ENCODE measurements at places on chromosomes 6 and 20.

- DNase-seq, result peak; percentile 14
These were observed 14.8 kb upstream of the FAM83C start for GRCh38 chr20:35306931-35307517.

DNA sequence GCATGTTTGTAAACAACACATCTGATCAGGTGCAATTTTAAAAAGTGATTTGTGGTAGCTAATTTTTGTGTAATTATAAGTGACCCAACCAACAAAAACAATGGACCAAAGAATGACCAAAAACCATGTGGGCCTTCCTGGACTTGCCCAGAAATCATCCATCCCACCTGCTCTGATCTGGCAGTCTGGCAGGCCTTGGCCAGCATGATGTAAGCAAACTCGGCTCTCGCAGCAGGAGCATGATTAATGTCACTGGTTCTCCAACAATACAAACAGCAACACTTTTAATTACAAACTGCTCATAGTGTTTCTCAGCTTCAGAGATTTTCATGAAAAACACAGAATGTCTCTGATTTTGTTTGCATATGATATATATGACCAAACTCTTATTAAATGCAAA is 16.1 kb downstream of the TP53INP2 start:
- DNase-seq, result no peak

- DNase-seq, result no peak
These were observed 108.2 kb downstream of the SASH1 start for GRCh38 chr6:148450866-148451265.

DNA sequence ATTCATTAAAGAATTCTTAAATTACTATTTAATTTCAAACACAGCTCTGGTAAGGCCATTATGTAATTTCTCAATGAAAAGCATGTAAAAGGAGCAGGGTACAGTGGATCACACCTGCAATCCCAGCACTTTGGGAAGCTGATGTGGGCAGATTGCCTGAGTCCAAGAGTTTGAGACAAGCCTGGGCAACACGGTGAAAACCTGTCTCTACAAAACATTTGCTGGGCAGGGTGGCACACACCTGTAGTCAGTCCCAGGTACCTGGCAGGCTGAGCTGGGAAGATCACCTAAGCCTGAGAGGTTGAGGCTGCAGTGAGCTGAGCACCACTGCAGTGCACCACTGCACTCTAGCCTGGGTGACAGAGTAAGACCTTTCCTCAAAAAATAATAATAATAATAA is 37.4 kb downstream of the MDN1 start:
- DNase-seq, result no peak

GRCh38 chr6:147138835-147139234 is 65.4 kb upstream of the STXBP5 start:
- no peak for DNase-seq

GRCh38 chr6:159679091-159680077 is 13.7 kb downstream of the SOD2 start:
- DNase-seq, result no peak

- DNase-seq, result no peak
These were observed 106.0 kb downstream of the PACRG start for GRCh38 chr6:162833776-162834175.

- DNase-seq, result no peak
These were observed 90.0 kb upstream of the TNFAIP3 start for GRCh38 chr6:137776786-137777686.

- peak; percentile 50 for DNase-seq
These were observed 15.8 kb upstream of the FAM8A1 start for GRCh38 chr6:17584241-17584803.

DNA sequence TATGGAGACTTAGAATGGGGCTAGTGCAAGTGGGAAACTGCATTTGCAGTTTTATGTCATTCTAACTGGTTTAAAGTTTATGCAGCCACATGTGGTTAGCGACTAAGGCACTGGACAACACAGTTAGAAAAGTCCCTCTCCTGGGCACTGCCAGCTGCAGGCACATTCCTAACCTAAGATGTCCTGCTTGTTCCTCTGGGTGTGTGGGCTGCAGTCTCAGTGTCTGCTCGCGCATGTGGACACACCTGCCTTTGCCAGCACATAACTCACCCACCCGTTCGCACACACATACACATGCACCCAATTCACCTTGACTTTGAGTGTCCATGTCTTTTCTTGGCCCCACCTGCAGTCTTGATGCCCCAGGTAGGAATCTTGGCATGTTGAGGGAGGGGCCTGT is 18.5 kb upstream of the SLC22A2 start:
- no peak for DNase-seq

DNA sequence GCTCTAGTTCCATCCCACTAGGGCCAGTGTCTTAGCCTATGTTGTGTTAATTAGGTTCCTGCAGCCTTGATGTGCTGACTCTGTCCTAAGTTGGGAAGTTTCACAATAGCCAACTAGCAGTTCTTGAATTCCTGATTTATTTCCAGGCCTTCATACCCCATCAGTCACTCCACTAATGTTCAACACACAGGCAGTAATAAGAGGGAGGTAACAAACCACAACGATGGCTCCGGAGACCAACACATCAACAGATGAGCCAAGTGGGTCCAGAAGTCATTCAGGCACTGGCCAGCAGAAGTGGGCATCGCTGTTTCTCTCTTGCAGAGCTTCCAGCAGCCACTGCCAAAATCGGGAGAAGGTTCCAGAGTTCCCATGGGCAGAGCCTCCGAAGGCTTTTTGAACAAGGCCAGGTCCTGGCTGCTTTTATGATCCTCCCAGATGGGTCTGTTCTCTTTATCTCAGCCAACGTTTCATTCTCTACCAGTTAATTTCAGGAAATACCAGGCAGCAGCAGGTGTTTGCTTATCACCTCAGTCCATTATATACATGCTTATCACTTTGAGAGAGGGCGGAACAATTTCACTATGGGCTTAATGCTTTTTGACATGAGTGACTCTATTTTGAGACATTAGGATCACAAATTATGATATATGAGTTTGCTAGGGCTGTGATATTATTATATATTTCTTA is 48.5 kb upstream of the NOP56 start:
- no peak for DNase-seq

GRCh38 chr20:46331611-46332361 is 23.5 kb upstream of the CDH22 start:
- DNase-seq, result no peak

DNA sequence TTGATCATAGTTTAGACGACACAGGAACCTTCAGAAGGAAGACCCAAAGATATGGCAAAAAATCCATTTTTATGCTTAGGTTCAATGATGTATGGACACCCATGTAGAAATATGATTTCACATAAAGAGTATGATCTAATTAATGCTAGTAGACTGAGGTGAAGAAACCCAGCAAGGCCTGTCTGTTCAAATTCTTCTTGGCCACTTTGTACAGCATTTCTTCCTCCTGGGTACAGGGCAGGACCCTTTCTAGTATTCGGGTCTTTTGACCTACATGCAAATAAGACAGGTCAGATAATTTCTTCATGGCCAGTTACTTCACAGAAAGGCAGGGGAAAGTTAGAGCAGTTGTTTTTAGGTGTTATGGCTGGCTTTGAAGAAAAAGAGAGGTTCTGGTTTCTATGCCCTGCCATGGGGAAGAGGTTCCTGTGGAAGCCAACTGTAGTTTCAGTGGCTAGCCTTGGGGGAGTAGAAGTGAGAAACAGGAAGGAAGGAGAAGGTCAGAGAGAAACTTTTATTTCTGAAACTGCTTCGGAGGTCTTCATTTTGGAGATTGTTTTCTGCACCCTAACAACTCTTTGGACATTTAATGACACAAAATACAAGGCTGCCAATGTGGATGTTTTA is 208.3 kb downstream of the PTPRK start:
- no peak for DNase-seq

- DNase-seq, result no peak
These were observed 249.2 kb downstream of the CDC5L start for GRCh38 chr6:44636561-44637248.

DNA sequence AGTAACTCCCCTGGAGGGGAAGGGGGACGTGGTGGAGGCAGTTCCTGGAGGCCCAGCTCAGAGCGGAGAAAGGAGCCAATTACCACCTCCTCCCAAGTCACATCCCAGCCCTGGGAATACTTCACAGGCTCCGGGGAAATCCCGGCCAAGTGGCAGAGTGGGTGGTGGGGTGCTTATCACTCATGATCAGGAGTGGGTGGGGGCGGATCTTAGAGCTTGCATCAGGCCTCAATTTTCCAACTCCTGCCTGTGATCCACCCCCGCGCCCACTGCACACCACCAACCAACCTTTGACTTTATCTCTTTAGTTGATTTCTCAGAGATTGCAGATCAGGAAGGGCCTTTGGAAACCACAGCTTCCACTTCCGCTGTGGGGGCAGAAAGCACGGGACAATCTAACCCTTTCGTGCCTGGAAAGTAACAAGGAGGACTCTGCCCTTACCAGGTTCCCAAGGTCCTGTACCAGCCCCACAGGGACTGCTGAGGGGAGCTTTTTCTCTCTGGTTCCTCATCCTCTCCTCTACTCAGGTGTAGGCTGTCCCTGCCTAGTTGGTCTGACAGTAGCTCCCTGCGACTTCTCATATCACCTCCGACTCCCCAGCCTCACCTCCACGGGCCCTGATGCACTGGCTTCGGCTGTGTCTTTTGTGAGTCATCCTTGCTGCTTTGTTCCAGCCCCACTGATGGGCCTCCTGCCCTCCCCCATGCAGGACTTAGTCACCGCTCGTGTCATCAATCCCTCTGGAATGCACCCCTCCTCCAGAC is 24.9 kb upstream of the IER3 start:
- DNase-seq, result peak; percentile 59

DNA sequence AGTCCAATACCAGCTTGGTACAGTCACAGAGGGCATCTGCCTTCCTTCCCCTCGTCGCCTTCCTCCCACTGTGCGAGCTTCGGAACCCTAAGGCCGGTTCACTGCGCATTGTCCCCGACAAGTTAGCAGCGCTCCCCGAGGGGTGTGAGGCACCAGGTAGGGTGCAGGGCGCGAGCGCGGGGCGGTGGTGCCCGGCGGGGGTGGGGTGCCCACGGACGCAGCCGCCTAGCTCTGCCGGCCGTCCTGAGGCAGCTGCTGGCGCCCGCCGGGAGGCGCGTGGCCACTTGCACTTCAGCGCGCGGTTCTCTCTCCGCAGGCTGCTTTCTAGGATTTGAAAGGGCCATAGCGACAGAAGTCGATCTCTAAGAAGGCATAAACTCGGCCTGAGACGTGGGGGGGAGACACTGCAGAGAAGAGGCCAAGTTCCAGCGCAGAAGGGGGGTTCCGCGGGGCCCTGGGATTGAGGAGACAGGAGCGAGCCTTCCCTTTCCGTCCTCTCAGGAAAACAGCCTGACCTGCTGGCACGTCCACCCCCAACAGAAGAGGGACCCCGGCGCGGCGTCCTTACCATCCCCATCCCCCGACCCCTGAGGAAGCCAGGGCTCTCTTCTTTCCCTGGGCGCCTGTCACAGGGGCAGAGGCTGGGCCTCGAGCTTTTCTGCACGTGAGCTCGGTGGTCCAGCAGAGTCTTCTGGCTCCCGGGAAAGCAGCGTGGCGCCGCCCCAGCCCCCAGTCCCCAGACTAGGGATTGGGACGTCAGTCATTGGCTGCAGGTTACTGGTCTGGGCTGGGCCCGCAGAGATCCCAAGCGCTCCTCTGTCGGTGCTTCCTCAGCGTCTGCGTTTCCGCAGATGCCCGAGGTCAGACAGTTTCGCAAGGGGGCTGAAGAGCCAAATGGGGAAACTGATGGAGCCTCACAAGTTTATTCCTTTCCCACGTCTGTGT is 15.6 kb upstream of the PRDM13 start:
- no peak for DNase-seq

GRCh38 chr20:37867289-37868195 is 35.4 kb upstream of the VSTM2L start:
- DNase-seq, result no peak

GRCh38 chr6:135311446-135312200 is 130.5 kb downstream of the MYB start:
- DNase-seq, result no peak

- DNase-seq, result no peak
These were observed 10.1 kb downstream of the FGD2 start for GRCh38 chr6:37015532-37015931.

DNA sequence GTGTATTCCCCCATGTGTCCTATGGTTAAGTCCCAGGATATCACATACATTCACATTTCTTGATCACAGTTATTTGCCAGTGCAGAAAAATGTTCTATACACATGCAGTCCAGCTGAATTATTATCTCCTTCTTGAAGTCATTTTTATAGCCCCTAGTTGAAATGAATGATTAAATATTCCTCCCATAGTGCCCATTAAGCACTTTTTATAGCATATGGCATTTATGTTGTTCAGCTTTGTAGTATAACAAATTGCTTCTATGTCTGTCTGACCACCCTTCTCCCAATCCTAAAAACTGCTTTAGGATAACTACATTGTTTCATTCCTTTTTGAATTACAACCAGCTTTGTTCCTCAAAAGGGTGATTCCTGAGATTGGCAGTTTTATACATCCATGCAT is 123.5 kb downstream of the ADGRB3 start:
- DNase-seq, result no peak

DNA sequence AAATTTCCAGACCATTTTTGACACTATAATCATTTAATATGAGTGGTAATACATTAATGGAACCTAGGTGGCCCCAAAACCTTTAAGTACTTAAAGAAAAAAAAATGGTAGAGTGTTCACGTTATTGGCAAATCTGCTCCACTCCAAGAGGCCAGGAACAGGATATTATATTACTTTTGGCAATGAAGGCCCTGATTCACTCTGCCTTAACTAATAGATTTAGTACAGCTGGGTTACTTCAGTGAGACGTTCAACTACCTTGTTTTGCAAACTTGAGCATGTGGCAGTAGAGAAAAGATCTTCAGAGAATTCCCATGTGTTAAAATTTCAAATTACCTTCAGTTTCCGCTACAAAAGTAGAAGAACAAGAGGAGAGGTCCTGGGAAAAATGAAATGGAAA is 12.8 kb downstream of the ADNP start:
- DNase-seq, result no peak

GRCh38 chr6:159062564-159062945 is 17.8 kb upstream of the TAGAP start:
- DNase-seq, result peak; percentile 74

DNA sequence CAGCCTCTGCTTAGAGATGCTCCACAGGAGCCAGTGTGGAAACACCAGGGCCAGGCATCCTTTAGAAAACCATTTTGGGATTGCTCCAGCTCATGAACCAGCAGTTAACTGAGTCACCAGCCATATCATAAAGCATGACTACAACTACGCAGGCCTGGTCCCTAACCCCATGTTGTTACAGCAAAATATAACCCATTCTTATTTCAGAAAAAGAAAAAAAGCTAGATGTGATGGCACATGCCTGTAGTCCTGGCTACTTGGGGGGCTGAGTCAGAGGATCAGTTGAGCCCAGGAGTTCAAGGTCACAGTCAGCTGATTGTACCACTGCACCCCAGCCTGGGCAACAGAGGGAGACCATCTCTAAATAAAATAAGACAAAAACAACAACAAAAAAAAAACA is 36.8 kb downstream of the C6orf15 start:
- no peak for DNase-seq

- no peak for DNase-seq
These were observed 220.2 kb downstream of the FUT9 start for GRCh38 chr6:96235927-96236326.

GRCh38 chr20:32554965-32555289 is 30.2 kb downstream of the NOL4L start:
- no peak for DNase-seq

GRCh38 chr6:19712012-19712688 is 125.0 kb upstream of the ID4 start:
- DNase-seq, result no peak

GRCh38 chr6:90296341-90297114 is at the start of gene BACH2:
TSS of gene BACH2 (minus strand) at chr6:90296843. CDS start at chr6:90008844, 287,999 bp downstream.
- DNase-seq, result peak; percentile 91

- no peak for DNase-seq
These were observed 92.6 kb downstream of the COL19A1 start for GRCh38 chr6:69958978-69959377.

- DNase-seq, result no peak
These were observed 105.2 kb downstream of the GMPR start for GRCh38 chr6:16343593-16343992.

GRCh38 chr6:9985481-9985880 is 429.4 kb downstream of the TFAP2A start:
- DNase-seq, result no peak

Data from CD4-positive, alpha-beta T cell treated with Interleukin-1 beta for 1 hour (primary cell).